Stimulated activated CD8-positive, alpha-beta memory T cell treated with anti-CD3 and anti-CD28 coated beads, Interleukin-12 subunit alpha, Interleukin-12 subunit beta, amount 100 ng/mL, for 4 hours (primary cell): ENCODE measurements at places on chromosomes 3 and 15.

GRCh38 chr3:169204751-169205150 lies 458.8 kb downstream of the MECOM start:
- no peak for DNase-seq

- no peak for DNase-seq
Observed at GRCh38 chr3:81742581-81742980, 18.9 kb downstream of the GBE1 start.

- no peak for DNase-seq
Observed at GRCh38 chr3:179853176-179853575, 183.6 kb downstream of the PEX5L start.

- DNase-seq = no peak
Observed at GRCh38 chr3:171980578-171981270, 58.7 kb upstream of the FNDC3B start.

GRCh38 chr15:69493406-69493805 lies 40.8 kb downstream of the RPLP1 start:
- DNase-seq = no peak

GRCh38 chr15:77418966-77419835 lies 703 bp downstream of the PEAK1 start:
- peak; percentile 29 for DNase-seq
